Uterus (tissue), 4 donors: ENCODE measurements at places on chromosomes 6 and 20.

DNA sequence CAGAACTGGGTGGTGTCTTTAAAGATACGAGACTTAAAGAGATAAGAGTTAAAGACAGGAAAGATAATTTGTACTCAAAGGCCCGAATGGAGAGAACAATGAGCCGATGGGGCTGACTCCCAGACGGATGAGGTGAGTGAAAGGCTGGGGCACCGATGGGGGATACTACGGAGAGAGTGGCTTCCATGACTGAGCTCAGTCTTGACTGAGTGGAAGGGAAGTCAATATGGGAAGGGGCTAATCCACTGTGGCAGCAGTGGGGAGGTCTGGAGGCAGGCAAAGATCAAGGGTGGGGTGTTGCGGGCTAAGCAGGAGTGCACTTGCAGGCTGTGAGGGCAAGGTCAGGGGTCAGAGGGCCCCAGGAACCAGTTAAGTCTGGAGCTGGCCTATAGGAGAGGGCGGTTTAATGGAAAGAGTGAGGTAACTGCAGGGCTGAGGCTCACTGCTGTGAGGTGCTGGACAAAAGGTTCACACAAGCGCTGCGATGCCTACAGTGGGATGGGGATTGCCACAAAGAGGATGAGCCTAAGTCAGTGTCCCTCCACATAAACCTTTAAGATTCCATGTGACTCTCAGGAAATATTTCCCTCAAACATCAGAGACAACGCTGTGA is 42.1 kb downstream of the FAXC start:
- DNase-seq: no peak

DNA sequence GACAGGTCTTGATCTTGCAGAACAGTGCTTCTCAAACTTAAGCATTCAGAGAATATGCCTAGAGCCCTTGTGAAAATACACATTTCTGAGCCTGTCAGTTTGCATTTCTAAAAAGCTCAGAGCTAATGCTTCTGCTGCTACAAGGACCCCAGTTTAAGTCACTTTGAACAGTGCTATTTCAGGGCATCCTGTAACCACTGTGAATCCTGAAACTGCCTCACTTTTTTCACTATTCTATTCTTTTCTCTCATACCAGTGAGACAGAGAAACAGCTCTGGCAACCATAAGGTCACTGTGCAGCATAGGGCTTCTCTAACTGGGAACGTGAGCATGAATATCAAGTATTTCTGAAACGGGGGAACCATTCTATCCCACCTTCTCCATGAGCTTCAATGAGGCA is 51.2 kb downstream of the LGSN start:
- DNase-seq: no peak

- no peak for DNase-seq
Measured at GRCh38 chr6:115896538-115897129, 164.1 kb downstream of the FRK start.

GRCh38 chr20:62475772-62476055 is at the start of gene GATA5:
GATA5 (minus strand) TSS chr20:62475995; CDS start chr20:62475521, 474 bp downstream.
- no peak for DNase-seq

- DNase-seq: no peak
Measured at GRCh38 chr6:109762769-109763441, 71.8 kb downstream of the FIG4 start.
